ENCODE measurements at places on chromosomes 1 and 21.
A peak's percentile ranks its signal among the peaks of the same experiment; 100 is the strongest.

GRCh38 chr1:100609849-100610248, 71.9 kb downstream of the GPR88 start:
- DNase-seq = no peak

GRCh38 chr1:15848929-15849774, 1.6 kb downstream of the SPEN start:
- peak; percentile 82 for DNase-seq

DNA sequence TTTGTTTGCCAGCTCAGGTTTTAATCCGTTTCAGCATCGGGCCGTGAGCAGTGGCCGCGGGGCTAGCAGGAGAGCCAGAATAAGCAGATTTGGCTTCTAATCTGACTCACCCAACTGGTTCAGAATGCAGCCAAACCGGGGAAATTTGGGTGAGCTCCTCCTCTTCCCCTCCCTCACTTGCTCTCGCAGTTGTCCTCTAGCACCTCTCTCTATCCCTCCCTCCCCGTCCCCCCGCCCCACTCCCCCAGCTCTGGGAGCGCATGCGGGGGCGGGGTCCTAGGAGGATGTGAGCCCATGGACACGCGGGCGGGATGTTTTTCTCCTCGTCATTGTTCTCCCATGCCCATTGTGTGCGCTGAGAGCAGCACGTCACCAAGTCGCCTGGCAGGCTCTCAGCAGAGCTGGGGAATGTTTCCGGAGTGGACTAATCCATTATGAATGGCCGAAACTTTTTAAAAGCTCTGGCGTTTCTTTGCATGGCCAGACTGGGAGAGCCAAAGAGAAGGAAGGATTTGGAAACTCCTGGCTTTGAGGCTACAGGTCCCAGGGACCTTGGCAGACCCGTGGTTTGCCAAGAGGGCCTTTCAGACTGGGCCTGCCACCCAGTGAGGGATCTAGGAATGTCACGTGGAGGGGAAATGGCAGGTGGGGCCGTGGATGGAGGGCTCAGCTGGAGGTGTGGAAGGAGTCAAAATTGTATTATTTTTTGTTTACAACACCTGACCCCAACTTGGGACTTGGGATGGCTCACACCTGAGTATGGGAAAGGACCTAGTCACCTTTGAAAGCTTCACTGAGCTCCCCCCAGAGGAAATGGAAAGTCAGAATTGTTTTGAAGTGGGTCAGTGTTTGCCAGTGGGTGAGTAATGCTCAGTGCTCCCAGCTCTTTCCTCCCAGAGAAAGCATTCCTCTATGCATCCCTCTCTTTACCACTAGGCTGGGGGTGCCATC, 39.2 kb downstream of the CDK18 start:
- DNase-seq = peak; percentile 94

DNA sequence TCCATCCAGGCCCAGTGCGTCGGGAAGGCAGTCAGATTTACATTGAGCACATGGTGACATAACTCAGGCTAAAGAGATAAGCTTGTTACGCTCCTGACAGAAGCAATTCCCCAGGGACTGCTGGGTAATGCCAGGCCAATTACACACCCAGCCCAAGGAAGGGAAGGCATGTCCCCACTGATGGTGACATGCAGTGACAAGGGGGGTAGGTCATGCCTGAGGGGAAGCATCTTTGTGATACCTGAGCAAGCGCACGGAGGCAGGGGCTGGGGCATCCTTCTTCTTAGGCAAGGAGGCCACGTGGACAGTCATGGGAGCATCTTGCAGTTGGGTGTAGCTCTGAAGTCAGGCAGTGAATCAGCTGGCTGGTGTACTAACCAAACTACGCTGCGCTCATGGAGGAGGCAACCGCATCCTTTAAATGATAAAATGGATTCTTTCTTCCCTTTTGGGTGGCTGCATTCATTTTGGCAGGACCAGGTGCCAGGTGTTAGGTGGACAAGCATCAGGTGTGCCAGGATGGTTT, 39.6 kb upstream of the GRIK3 start:
- DNase-seq = no peak

GRCh38 chr1:47208374-47208850, 18.6 kb upstream of the PDZK1IP1 start:
- no peak for DNase-seq
